ENCODE measurements at places on chromosomes 2 and 18.
A peak's percentile ranks its signal among the peaks of the same experiment; 100 is the strongest.

DNA sequence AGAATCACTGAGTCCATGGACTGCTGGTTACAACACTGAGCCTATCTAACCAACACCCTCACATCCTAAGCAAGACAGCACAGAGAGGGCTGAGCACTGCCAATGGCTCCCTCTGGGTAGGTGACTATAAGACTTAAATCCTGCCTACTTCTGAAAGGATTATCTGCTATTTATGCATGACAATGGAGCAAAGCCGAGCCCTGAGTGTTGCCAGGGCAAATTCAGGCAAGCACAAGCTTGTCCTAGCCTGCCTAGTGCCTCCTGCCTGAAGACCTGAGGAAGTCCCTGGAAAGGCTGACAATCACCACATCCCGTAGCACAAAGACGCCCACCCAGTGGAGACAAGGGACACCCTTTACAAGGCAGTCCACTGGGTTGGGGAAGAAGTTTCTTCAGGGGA is 129.7 kb downstream of the OSR1 start:
- H3K4me1 ChIP-seq: no peaks in the 10 kb centered on the region
- peaks cover 3% of the 10 kb centered on the region for H3K36me3 ChIP-seq
- DNase-seq: no peak
- H3K27me3 ChIP-seq: peaks cover 9% of the 10 kb centered on the region
- no peak overlapping the region for H3K27ac ChIP-seq

DNA sequence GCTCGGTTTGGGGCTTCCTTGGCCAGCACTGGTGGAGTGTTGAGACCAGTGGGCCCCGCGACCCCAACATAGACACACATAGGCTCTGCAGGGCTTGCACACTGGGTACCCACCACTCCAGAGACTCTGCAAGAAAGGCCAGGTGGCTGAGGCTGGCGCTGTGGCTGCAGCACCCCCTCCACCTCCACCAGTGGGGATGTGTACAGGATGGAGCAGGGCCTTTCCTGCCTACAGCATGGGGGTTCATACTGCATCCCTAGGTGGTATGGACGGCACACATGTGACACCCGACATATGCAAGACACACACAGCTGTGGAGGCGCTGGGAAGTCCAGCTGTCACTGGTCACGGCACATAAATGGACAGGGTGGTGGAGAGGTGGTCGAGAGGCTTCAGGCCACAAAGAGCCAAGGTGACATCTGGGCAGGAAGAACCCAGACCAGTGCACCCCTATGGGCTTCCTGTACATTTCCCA is 1.3 kb downstream of the RNPEPL1 start:
- H3K27me3 ChIP-seq: no peaks in the 10 kb centered on the region
- H3K27ac ChIP-seq: peak overlapping the region; percentile 39
- H3K4me3 ChIP-seq: peak overlapping the region; percentile 90
- peaks cover 3% of the 10 kb centered on the region for H3K36me3 ChIP-seq
- peaks cover 36% of the 10 kb centered on the region for H3K4me1 ChIP-seq
- no peak for DNase-seq

GRCh38 chr2:37627710-37628109 is 43.7 kb downstream of the CDC42EP3 start:
- H3K4me3 ChIP-seq: no peak overlapping the region
- H3K36me3 ChIP-seq: peaks cover 6% of the 10 kb centered on the region
- DNase-seq: no peak
- H3K27ac ChIP-seq: peak overlapping the region; percentile 96

GRCh38 chr2:191197096-191197495 is 46.3 kb upstream of the STAT4 start:
- peaks cover 13% of the 10 kb centered on the region for H3K4me1 ChIP-seq
- no peak overlapping the region for H3K27ac ChIP-seq
- no peak overlapping the region for H3K4me3 ChIP-seq
- H3K36me3 ChIP-seq: no peaks in the 10 kb centered on the region

DNA sequence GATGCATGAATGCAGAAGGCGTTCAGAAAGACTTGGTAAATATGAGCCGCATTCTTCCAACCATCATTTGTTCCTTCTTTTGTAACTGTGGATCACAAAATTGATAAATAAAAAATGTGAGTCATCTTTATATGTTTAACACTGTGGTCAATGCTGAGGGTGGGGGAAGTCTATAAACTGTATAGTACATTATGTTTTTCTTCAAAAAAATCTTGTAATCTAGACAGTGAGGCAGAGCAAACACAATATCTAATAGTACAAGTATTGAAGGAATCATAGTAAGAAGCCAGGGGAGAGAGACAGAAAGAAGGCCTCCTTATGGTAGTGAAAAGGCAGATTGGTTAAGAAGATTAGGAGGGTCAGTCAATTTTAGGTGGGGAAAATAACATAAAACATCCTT is 30.7 kb upstream of the CALCRL start:
- no peak overlapping the region for H3K27ac ChIP-seq
- no peaks in the 10 kb centered on the region for H3K4me1 ChIP-seq
- no peaks in the 10 kb centered on the region for H3K27me3 ChIP-seq
- DNase-seq: no peak
- H3K4me3 ChIP-seq: no peak overlapping the region

DNA sequence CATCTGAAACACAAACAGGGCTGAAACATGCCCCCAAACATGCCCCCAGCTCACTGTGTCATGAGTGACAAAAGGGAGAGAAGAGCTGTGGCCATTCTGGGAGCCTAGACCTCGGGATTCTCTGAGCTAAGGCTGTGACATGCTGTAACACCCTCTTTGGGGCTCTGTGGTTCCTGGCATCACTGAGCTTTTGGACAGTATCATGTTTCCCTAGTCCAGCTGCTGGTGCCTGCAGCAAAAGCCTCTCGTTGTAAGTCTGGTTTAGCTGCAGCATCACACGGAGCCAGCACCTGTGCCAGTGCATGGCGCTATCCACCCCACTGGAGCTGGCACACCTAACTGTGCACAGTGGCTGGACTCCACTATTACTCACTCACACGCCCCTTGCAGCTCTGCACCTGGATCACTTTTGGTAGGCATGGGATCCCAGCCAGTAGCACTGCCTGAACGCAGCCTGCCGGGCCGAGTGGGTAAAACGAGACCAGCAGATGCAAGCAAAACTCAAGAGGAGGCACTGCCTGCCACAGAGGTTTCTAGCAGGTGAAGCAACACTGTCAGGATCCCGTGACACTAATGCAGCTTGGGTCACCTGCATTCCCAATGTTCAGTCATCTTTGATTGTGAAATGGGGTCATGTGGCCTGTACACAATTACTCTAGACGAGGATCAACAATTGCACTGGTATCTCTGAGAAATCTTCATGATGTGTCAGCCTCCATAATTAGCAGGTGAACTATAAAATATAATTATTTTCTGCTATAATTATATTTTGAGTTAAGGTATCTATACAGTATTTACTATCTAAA is 547.2 kb downstream of the ZNF804A start:
- H3K27ac ChIP-seq: no peak overlapping the region
- DNase-seq: no peak

GRCh38 chr2:240933048-240933965 is 27.2 kb downstream of the CROCC2 start:
- peak; percentile 9 for DNase-seq
- H3K27ac ChIP-seq: no peak overlapping the region
- H3K4me1 ChIP-seq: no peaks in the 10 kb centered on the region
- no peaks in the 10 kb centered on the region for H3K36me3 ChIP-seq
- no peak overlapping the region for H3K4me3 ChIP-seq
- H3K27me3 ChIP-seq: peaks cover 18% of the 10 kb centered on the region

GRCh38 chr2:202196727-202197126 is 41.7 kb downstream of the SUMO1 start:
- no peaks in the 10 kb centered on the region for H3K36me3 ChIP-seq
- H3K4me3 ChIP-seq: no peak overlapping the region
- H3K27me3 ChIP-seq: peaks cover 15% of the 10 kb centered on the region
- DNase-seq: no peak
- no peak overlapping the region for H3K27ac ChIP-seq

DNA sequence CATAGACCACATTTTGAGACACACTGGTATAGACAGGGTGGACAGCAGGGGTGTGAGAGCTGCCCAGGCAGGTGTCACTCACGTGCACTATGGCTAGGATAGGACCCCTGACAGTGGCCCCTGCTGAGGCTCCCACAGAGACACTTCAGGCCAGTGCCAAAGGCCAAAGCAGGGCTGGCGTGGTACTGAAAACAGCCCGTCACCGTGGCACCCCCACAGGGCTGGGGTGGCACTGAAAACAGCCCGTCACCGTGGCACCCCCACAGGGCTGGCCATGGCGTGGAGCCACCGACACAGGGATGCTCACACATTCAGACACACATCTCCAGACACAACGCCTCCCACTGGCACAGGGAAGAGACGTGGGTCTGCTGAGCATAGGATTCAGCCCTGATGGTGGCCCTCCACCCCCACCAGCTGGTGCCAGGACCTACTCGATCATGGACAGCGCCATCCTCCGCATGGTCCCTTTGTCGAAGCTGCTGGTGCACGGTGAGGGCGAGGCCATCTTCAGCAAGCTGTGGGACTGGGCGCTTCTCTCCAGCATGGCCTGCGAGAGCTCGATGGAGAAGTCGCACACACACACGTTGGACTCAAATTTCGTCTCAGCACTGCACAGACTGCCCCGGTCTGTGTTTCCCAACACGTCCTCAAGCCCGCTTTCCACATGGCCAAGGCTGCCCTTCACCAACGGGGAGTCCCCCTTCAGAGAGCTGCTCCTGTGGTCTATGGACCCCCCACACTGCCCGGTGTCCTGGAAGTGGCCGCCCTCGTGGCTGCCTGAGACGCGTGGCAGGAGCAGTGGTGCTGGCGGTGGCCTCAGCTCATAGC is 34.1 kb downstream of the ANKMY1 start:
- H3K4me3 ChIP-seq: no peak overlapping the region
- H3K27ac ChIP-seq: no peak overlapping the region

DNA sequence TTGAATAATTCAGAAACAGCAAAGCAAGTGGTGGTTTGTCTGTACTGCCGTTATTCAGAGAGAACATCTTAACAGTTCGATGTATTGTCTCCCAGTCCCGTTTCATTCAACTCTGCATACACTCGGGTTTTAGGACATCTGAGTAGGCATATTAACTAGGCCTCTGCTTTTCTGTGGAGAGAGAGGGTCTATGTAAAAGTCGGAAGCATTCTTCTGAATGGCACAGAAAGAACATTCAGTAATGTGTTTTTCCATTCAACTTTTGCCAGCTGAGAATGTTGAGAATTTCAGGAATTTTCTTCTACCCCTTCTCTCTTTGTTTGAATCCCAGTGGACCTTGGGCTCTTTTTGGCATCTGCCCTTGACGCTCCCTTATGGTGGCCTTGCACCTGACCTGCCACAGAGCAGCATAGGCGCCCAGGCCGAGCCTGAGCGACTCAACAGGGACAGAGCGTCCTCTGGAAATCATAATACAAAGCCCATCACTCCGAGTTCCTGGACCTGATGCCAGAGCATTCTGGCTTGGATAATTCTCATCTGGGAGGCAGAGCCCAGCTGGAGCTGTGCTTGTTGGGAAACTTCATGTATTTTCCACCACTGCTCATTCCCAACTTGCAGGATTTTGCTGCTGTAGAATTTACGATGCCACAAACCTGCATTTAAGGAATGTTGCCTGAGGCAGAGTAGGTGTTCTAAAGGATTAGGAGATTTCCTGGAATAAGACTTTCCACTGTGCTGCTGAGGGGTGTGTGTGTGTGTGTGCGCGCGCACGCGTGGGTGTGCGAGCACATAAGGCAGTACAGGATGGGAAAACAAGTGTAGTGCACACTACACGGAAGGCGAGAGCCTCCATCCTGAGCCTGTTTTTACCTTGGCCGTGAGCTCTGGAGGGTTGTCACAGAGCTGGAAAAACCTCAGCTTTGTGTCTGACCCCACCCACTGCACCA is 77.2 kb upstream of the TXNDC2 start:
- H3K4me3 ChIP-seq: no peak overlapping the region
- no peak for DNase-seq
- H3K27me3 ChIP-seq: peaks cover 35% of the 10 kb centered on the region
- peaks cover 3% of the 10 kb centered on the region for H3K36me3 ChIP-seq
- H3K4me1 ChIP-seq: no peaks in the 10 kb centered on the region

- H3K4me1 ChIP-seq: peaks cover 5% of the 10 kb centered on the region
- peaks cover 25% of the 10 kb centered on the region for H3K27me3 ChIP-seq
- H3K36me3 ChIP-seq: peaks cover 2% of the 10 kb centered on the region
- no peak overlapping the region for H3K4me3 ChIP-seq
- H3K27ac ChIP-seq: no peak overlapping the region
Observed at GRCh38 chr2:23376972-23377371, 8.0 kb upstream of the KLHL29 start.

GRCh38 chr2:61550375-61551209 is 12.4 kb upstream of the XPO1 start:
- no peak for DNase-seq
- peak overlapping the region; percentile 29 for H3K27ac ChIP-seq
- no peaks in the 10 kb centered on the region for H3K36me3 ChIP-seq
- no peak overlapping the region for H3K4me3 ChIP-seq
- peaks cover 9% of the 10 kb centered on the region for H3K27me3 ChIP-seq
- H3K4me1 ChIP-seq: no peaks in the 10 kb centered on the region

- H3K27ac ChIP-seq: no peak overlapping the region
- no peaks in the 10 kb centered on the region for H3K27me3 ChIP-seq
- DNase-seq: no peak
- peaks cover 7% of the 10 kb centered on the region for H3K36me3 ChIP-seq
Observed at GRCh38 chr18:79314838-79315388, 80.8 kb upstream of the NFATC1 start.

- peaks cover 8% of the 10 kb centered on the region for H3K27me3 ChIP-seq
- peaks cover 18% of the 10 kb centered on the region for H3K4me1 ChIP-seq
- H3K36me3 ChIP-seq: peaks cover 5% of the 10 kb centered on the region
- no peak for DNase-seq
- no peak overlapping the region for H3K4me3 ChIP-seq
Observed at GRCh38 chr2:160936044-160936806, 224.0 kb upstream of the TANK start.

GRCh38 chr2:183866666-183867065 is 731.7 kb upstream of the ZNF804A start:
- no peak for DNase-seq
- H3K36me3 ChIP-seq: no peaks in the 10 kb centered on the region
- H3K27me3 ChIP-seq: no peaks in the 10 kb centered on the region
- no peak overlapping the region for H3K27ac ChIP-seq

DNA sequence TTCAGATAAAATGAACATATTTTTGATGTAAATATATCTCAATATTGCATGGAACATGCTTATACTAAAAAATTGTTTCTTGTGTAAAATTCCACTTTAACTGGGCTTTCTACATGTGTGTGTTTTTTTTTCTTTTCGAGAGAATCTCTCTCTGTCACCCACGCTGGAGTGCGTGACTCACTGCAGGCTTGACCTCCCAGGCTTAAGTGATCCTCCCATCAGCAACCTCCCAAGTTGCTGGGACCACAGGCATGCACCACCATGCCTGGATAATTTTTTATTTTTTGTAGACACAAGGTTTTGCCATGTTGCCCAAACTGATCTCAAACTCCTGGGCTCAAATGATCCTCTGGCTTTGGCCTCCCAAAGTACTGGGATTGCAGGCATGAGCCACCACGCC is 254.6 kb downstream of the LOXHD1 start:
- DNase-seq: no peak
- H3K36me3 ChIP-seq: peaks cover 4% of the 10 kb centered on the region
- H3K27ac ChIP-seq: no peak overlapping the region
- H3K27me3 ChIP-seq: peaks cover 35% of the 10 kb centered on the region
- no peak overlapping the region for H3K4me3 ChIP-seq
